Femur (tissue), 1 donor: ENCODE measurements at places on chromosomes 3 and 15.

DNA sequence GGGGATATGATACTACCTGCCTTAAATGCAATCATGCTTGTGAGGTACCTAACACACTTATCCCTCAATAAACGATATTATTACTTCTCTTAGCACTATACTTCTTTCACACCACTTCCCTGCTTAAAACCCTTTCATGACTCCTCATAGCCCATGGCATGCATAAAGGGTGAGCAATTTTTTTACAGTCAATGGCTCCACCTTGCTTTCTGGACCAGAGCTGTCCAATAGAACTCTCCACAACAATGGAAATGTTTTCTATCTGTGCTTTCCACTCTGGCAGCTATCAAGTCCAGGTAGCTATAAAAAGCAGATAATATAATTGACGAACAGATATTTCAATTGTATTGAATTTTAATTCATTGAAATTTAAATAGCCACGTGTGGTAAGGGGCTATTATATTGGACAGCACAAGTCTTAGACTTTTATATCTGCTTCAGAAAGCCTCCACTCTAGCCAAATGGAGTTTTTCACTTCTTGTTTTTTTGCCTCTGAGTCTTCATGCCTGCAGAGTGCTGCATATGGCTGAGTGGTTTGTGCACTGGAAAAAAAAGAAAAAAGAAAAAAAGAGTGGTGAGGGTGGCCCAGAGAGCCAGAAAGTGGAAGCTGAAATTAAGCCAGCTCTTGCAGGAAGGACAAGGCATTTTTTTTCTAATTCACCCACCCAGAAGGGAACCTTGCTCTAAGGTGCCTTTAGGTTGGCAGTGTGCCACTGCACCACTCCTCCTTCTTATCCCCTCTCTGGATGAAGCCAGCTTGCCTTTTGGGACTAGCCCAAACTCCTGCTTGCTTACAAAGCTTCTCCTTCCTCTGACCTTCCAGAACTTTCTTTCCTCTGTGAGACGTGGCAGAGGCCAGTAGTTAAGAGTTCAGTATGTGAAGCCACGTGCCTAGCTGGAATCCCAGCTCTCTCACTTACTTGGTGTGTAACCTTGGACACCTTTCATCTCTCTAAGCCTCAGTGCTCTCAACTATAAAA, 239.0 kb upstream of the LRTM1 start:
- DNase-seq: no peak

DNA sequence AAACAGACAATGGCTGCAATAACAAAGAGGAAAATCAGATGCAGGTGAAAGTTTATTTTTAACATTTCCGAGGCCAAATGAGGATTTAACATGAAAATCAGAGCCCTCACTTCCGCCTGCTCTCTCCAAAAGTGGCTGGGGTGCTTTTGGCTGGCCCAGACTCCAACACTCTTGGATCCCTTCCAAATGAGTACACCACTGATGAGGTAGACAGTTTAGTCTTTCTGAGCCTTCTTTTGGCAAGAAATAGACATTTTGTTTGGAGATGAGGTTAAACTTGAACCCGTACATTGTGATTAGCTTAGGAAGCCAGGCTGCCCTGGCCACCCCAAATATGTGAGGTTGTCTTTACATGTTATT, 51.0 kb upstream of the TRA2B start:
- DNase-seq: no peak

GRCh38 chr3:172125053-172125452, 85.7 kb downstream of the FNDC3B start:
- no peak for DNase-seq

DNA sequence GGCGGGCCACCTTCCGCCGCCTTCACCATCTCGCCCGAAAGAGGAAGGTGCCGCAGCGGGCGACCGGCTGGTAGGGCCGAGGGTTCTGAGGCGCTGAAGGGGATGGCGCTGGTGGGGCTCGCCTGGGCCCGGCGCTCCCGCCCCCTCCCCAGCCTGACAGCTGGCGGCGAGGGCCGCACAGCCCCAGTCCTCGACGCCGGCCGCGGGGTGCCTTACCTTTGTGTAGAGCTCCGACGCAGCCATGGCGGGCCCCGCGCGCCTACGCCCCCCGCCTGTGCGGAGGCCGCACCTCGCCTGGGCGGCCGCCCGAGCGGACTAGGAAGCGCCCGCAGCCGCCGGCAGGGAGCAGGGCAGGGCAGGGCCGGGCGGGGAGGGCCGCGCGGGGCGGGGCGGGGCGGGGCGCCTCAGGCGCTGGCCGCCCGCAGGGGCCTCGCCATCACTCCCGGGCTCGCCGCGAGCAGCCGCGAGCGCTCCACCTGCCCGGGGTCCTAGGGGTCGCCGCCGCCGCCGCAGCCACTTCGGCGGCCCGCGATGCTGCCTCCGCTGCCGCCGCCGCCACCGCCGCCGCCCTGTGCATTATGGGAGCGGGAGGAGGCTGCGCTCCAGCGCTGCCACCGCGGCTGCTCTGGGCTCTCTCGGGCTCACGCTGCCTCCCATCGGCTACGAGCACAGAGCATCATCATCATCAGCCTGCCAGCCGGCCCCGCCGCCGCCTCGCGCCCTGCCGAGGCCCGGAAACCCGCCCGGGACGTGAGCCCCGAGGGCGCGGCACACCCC, at the start of gene MYO5A:
MYO5A (minus strand) TSS at position 317 of the 777 bp plus-strand sequence; CDS start at position 243, 74 bp downstream.
- peak; percentile 74 for DNase-seq

DNA sequence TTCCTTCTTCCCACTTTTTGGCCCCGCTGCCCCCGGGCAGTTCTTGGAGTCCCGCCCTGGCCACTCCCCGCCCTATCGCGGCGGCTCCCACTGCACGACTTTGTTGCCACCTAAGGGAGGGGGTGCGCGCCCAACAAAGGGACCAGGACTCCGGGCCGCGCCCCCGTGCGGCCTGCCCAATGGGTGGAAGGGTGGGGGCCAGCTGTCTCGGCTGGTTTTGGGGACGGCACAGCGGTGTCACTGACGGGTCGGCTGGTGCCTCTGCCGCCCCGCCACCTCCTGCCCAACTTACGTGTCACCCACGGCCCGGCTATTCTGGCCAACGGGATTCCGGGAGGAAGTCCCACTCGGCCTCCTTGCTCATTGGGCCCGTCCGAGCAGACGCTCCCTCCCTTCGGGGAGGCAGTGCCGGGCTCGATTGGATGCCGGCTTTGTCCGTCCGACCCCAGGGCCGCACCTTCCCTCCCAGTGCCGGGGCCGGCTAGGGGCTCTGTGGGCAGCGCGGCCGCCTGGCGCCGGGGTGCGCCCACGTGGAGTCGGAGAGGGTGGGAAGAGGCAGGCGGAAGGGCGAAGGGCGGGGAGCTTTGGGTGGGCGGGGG, at the start of gene GOLIM4:
GOLIM4 (minus strand) TSS at position 314 of the 599 bp plus-strand sequence. CDS start 639 bp downstream, outside the sequence.
- peak; percentile 98 for DNase-seq

- no peak for DNase-seq
Measured at GRCh38 chr3:171865191-171865865, 22.2 kb downstream of the TMEM212 start.
